ENCODE measurements at places on chromosomes 2 and 18. TPM values are rescaled to one million over a fixed set of nuclear protein-coding genes. Genes with fewer than 3 reads are reported as not detected.
A peak's percentile ranks its signal among the peaks of the same experiment; 100 is the strongest.

Gene CFAP221
- 1.6 TPM for total RNA-seq

Gene PRKD3
- 14.8 TPM for total RNA-seq

DNA sequence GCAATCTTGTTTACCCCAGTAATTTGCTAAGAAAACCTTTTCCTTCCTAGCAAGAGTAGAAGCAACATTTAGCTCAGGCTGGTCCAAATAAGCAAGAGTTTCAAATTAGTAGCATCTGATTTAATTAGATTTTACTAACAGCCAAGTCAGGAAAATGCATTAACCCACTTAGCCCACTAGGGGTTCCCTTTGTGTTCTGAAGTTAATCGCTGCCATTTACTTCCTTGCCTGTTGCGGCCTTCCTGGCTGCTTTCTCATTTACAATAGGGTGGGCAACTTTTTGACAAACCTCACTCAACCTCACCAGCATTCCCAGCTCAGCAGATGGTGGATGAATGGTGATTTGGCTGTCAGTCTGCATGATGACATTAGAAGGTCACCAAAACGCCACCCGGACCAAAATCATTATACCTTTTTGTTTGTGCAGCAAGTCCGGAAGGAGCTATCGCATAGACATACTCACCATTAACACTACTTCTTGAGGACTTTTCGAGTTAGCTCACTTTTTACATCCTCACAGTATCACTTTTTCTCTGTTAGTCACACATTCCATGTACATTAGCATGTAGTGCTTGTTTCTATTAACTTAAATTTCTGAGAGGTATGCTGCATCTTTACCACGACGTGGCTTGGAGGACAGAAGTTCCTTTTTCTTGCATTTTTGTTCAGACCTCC, 101.5 kb upstream of the SETBP1 start:
- H3K36me3 ChIP-seq: no peaks in the 10 kb centered on the region
- no peak overlapping the region for H3K4me3 ChIP-seq
- H3K27me3 ChIP-seq: no peaks in the 10 kb centered on the region
- H3K4me1 ChIP-seq: peaks cover 5% of the 10 kb centered on the region
- DNase-seq: no peak
- H3K27ac ChIP-seq: no peak overlapping the region

- no peaks in the 10 kb centered on the region for H3K27me3 ChIP-seq
- H3K4me1 ChIP-seq: peaks cover 16% of the 10 kb centered on the region
- no peaks in the 10 kb centered on the region for H3K36me3 ChIP-seq
- H3K27ac ChIP-seq: no peak overlapping the region
- H3K4me3 ChIP-seq: no peak overlapping the region
- no peak for DNase-seq
These were observed 1.9 kb upstream of the ITGB6 start for GRCh38 chr2:160201849-160202539.

DNA sequence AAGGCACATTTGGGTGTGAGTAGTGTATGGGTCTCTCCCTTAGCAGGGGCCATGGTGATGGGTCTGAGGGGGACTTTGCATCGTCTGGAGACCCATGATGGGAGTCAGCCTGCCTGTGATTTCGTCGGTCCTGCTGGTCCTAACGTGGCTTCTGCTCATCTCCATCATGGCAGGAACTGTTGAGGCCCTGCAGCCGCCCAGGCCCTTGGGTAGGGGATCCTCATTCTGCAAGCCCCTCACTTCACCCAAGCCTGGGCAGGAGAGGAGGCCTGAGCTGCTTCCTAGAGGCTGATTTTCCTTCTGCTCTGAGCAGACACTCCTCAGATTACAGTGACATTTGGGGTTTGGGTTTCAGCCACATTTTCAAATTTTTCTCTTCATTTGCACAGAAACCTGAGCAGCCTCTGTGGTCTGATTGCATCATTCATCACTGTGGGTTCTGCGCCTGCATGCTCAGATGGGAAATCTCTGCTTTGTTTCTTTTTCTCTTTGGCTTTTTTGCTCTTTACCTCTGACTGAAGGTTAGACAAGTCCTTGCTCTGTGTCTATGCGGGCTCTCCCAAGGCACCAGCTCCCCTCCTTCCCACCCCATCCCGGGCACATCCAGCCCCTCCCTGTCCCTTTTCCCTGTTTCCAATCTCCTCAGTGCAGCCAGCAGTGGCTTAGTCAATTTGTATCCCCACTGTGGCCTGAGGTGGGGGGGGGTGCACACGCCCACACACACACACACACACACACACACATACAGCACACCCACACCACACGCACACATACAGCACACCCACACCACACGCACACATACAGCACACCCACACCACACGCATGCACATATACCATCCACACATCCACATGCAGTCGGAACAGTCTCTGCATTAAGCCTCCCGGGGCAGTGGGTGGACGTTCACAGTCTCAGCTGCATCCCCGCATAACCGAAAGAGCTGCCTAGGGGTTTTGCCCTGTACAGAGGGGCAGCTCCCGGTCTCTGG, 305.4 kb upstream of the HS6ST1 start:
- H3K36me3 ChIP-seq: no peaks in the 10 kb centered on the region
- peak overlapping the region; percentile 48 for H3K27ac ChIP-seq
- H3K4me3 ChIP-seq: peak overlapping the region; percentile 22
- DNase-seq: no peak

DNA sequence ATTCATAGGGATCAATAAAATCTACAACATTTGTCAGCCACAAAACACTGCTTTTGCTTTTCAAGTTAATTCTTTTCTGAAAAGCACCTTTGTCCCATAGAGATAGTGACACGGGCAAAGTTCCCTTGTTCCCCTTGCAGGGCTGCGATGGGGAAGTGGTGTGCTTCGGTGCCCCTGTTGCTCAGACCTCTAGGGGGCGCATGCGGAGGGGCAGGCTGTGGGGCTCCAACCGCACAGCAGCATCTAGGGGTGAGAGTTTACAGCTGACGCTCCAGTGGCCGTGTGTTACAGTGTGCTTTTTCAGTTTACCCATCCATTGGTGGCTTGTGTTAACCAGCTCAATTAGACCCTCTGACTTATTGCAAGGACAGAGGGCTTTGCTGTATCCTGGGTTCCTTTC, 1432.2 kb upstream of the ACVR2A start:
- H3K36me3 ChIP-seq: no peaks in the 10 kb centered on the region
- DNase-seq: no peak
- H3K4me1 ChIP-seq: peaks cover 9% of the 10 kb centered on the region
- H3K27me3 ChIP-seq: peaks cover 6% of the 10 kb centered on the region

Gene ALPG
- total RNA-seq: 0.88 TPM

Gene TMEM17
- 4.2 TPM for total RNA-seq
